ENCODE measurements at places on chromosomes 1 and 21. TPM values are rescaled to one million over a fixed set of nuclear protein-coding genes. Genes with fewer than 3 reads are reported as not detected.

GRCh38 chr1:145884675-145885074, 991 bp downstream of the ANKRD35 start:
- no peak for DNase-seq

- no peak for DNase-seq
Observed at GRCh38 chr1:51517361-51518032, 1.6 kb downstream of the EPS15 start.

- DNase-seq: no peak
Observed at GRCh38 chr1:31639543-31639942, 5.1 kb downstream of the PEF1 start.

- peak; percentile 23 for DNase-seq
Observed at GRCh38 chr1:92990828-92991227, 29.6 kb upstream of the DIPK1A start.

DNA sequence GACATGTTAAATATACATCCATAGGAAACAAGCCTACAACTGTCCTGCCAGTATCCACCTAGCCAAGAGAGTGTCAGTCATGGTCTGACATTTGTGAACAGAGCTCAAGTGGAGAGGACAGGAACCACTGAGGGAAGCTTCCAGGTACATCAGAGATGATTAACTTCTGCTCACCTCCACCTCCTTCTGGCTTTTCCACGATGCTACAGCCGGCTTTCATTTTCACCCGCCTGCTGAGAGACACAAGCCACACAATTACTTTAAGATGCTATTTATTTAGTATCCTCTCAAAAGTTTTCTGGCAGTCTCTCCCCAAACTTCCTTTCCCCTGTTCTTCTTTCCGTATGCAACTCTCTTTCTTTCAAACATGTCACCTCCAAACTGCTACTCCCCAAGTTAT, 2.1 kb downstream of the ETV3 start:
- DNase-seq: no peak

DNA sequence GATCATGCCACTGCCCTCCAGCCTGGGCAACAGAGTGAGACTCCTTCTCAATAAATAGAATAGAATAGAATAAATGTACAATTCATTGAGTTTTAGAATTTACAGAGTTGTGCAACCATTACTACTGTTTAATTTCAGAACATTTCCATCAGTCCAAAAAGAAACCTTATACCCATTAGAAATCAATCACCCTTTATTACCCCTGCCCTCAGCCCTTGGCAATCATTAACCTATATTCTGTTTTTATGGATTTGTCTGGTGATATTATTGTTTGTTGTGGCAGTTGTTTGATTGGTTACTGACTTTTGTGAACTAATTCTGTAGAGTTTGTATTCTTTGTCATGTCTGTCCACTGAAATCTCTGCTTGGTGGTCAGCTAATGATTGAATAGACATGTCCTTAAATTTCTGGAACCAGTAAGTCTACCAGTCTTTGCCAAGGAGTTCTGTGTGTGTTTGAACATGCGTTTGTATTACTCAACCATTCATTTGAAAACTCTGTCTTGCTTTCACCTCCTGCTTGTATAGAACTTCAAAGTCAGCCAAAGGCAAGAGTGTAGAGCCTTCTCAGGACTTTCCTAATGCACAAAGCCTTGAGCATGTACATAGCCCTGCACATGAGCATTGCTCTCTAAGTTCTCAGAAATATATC, 208.8 kb downstream of the GPR52 start:
- no peak for DNase-seq

GRCh38 chr1:905071-905749, 18.5 kb upstream of the SAMD11 start:
- DNase-seq: peak; percentile 42

- DNase-seq: no peak
Observed at GRCh38 chr1:50739125-50739524, 220.9 kb downstream of the FAF1 start.

BATF3 gene
- total RNA-seq: 74.7 TPM

LYPD8 gene
- total RNA-seq: not detected

NCF2 gene
- 5.4 TPM for total RNA-seq
